ENCODE measurements at places on chromosomes 12 and 14.
A peak's percentile ranks its signal among the peaks of the same experiment; 100 is the strongest.

GRCh38 chr14:100905166-100905565 is 1.6 kb upstream of the RTL1 start:
- DNase-seq = no peak

DNA sequence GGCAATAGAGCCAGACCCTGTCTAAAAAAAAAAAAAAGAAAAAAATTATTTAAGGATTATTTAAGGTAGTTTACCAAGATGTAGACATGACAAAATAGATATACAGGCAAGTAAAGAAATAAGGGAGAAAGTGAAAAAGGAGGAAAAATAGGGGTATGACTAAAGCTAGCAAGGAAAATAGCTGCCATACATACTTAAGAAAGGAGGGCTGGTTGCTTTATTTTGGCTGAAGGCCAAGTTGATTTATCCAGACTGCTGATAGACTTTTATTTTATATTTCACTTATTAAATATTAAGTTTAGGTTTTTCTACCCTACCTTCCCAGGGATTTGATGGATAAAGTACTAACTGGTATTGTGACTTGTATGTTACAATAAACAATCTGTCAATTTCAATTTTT is 8.3 kb upstream of the AEBP2 start:
- no peak for DNase-seq

DNA sequence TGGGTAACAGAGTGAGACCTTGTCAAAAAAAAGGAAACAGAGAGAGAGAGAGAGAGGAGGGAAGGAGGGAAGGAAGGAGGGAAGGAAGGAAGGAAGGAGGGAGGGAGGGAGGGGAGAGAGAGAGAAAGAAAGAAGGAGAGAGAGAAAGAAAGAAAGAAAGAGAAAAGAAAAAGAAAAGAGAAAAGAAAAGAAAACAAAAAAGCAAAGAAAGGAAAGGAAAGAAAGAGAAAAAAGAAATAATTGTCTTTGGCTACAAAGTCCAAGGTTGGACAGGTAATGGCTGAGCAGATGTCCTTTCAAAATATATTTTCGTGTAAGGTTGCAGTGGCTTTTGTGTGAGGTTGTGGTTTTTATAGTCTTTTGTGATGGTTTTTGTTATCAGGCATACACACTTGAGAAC is 21.6 kb upstream of the CCDC60 start:
- DNase-seq = no peak

GRCh38 chr14:100423317-100424010 is 100.3 kb downstream of the SLC25A47 start:
- no peak for DNase-seq

DNA sequence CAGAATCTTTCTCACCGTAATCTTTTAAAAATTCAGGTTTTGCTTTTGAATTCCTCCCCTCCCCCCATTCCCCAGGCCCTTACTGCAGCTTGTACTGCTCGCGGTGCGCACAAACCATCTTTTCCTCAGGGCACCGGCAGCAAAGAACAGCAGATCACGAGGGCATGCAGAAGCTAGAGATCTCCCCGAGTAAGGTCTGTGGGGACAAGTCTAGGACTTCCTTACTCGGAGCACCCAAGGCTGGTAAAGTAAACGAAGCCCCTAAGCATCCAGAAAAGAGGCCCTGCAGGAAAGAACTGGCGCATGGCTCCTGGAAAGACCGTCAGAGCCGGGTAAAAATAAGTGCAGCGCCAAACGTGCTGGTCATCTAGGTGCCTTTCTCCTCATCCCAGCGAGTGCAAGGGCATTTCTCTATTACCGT is 727 bp downstream of the LDHB start:
- DNase-seq = peak; percentile 5

GRCh38 chr14:49512147-49512551 is 74.0 kb downstream of the RPS29 start:
- DNase-seq = peak; percentile 11

- no peak for DNase-seq
These were observed 31.1 kb downstream of the PLEKHH1 start for GRCh38 chr14:67564236-67564635.

GRCh38 chr14:25067600-25067999 is 17.7 kb upstream of the STXBP6 start:
- DNase-seq = no peak

DNA sequence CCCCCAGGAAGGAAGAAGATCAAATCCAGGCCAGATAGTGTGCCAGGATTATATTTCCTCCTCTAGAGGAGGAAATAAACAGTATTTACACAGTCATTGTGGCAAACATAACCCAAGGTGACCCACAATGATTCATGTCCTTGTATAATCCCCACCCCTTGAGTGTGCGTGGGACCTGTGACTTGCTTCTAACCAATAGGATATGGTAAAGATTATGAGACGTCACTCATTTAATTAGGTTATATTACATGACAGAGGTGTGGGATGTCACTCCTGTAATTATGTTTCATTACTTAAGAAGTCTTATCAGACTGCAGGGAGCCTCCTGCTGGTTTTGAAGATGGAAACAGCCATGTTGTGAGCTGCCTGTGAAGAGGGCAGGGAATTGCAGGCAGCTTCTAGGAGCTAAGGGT is 12.2 kb upstream of the CATSPERB start:
- DNase-seq = no peak

DNA sequence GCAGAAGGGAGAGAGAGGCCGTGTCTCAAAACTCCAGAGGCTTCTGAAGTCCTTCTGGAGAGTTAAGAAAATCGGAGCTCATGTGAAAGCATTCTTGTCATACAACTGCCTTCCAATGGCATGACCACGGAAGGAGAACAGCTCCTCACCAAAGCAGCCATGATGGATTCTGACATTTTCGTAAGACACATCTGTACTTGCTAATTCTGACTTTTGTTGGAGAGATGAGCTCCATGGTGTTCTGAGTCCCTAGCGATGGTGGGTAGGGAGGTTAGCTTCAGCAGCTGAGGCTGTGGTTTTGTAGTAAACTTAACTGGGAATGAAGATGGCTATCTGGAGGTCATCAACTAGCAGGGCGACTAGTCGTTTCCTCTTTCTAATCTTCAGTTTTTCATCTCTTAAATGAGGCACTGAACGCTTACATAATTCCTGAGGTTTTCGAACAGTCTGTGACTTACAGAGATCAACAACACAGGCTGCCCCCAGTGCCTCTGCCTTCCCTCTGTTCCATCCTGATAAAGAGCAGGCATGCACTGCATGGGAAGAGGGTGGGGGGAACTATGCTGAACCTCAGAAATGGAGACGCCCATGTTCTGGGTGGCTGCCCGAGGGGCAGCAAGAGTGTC is 28.6 kb upstream of the DICER1 start:
- DNase-seq = no peak

DNA sequence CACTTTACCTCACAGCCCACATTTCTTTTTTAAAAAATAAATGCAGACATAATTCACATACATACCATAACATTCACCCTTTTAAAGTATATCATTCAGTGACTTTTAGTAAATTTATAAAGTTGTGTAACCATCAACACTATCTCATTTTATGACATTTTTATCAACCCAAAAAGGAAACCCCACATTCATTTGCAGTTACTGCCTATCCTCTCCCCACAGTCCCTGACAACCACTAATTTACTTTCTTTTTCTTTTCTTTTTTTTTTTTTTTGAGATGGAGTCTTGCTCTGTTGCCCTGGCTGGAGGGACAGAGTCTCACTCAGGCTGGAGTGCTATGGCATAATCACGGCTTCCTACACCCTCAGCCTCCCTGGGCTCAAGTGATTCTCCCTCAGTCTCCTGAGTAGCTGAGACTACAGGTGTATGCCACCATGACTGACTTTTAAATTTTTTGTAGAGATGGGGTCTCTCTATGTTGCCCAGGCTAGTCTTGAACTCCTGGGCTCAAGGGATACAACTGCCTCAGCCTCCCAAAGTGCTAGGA is 1.5 kb upstream of the EP400 start:
- DNase-seq = no peak

GRCh38 chr12:72570601-72571000 is 298.4 kb downstream of the TRHDE start:
- DNase-seq = no peak

- no peak for DNase-seq
These were observed 362.3 kb upstream of the NOVA1 start for GRCh38 chr14:26959972-26960660.

DNA sequence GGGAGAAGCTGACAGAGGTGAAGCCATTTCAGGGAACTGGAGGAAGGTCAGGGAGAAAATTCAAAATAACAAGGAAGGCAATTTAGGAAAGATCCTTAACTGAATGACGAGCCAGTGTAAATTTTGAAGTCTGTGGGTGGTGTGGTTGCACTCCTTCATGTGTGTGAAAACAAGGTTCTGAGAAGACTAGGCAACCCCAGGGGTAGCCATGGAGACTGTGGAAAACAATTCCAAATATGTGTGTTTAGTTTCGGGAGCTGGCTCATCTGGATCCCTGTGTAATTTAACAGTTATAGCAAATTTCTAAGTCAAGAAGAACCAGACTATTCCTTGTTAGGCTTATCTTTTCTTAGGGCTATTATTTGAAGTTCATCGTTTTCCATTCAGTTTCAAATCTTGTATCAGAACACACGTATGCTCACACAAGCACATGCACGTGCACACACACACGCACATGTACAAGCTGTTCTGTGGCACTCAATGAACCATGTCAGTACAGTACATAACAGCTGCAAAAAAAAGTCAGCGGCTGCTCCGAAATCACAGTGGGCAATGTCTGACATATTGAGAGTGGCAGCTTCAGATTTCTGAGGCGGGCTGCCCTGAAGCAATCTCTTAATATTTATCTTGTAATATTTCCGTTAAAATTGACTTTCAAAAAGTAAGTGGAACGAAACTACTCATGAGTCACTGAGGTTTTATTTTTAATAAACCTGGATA is 411.2 kb downstream of the AEBP2 start:
- DNase-seq = no peak

- no peak for DNase-seq
These were observed 72.3 kb upstream of the RFLNA start for GRCh38 chr12:124222368-124223245.

DNA sequence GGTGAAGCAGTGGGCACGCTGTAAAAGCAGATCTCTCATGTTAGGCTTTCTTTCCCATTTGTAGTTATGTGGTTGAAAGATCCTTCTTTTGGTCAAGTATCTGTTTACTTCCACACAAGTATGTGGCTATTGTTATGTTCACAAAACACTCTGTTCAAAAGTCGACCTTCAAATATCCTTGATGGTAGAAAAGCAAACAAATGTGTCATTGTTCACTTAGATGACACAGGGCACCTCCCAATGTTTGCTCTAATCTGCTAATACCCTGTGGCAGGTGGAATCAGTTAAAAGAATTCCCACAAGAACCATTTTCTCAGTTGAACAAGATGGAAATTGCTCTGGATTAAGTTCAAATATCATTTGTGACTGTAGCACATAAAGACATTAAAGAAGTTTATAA is 43.6 kb upstream of the NAA30 start:
- DNase-seq = no peak

GRCh38 chr14:75723716-75724115 is 62.7 kb downstream of the TTLL5 start:
- no peak for DNase-seq

- peak; percentile 83 for DNase-seq
These were observed 9.8 kb downstream of the APPL2 start for GRCh38 chr12:105226219-105226618.

- DNase-seq = no peak
These were observed 30.9 kb downstream of the ZFYVE26 start for GRCh38 chr14:67785270-67786109.

DNA sequence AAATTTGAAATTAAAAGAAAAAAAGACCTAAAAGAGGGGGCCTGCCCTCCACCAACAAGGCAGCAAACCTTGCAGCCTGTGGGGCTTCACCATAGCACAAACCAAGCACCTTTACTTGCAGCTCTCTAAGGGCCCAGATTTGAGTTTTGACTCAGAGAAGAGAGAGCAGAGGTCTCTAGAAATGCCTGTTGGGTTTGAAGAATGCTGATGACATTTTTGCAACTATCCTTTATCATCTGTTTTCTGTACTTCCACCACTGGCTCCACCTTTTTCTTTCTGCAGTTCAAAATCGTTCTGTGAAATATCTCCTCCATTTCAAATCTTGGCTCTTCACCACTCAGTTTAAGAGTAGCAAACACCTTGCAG is 83.8 kb upstream of the HMGA2 start:
- DNase-seq = no peak

DNA sequence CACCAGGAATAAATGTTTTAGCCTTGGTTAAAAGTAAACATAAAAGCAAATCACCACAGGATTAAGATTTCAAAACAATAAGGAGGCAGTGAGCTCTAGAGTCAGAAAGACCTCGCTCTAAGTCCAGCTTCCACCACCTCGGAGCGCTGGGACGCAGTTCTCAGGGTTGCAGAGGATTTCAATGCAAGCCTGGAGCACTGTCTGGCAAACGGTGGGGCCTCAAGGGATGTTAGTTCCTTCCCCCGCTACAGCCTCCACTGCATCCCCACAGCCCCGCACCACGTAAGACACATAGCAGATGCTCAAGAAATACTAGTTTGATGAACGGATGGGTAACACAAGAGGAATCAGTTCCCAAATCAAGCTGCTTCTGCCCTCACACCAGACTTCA is 39.3 kb upstream of the TMCC3 start:
- no peak for DNase-seq

DNA sequence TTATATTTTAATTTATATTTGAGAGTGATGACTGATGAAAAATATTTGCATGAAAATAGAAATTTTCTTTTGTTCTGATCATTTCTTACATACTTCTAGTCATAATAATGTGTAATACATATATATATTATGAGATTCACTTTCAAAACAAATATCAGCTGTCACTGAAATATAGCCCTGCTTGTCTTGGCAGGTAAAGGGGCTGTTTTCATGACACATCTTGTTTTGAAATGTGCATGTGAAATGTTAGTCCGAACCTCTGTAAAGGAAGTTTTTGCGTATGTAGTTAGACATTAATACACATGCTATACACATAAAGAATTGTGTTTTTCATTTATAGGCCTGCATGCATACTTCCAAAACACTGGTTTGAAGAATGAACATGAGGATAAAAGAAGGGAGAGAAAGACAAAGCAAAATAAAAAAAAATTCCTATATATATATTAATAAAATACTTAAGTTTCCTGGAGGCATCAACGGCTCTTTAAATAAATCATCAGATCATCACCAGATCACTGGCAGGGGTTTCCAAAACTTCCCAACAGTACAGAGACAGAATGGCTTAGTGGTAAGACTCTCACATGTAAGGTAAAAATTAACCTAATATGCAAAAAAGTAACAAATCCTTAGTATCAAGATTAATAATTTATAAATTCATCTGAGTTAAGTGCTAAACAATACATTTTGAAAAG is 60.1 kb downstream of the SEL1L start:
- DNase-seq = no peak

GRCh38 chr12:113899561-113900471 is 66.3 kb downstream of the RBM19 start:
- DNase-seq = no peak

- DNase-seq = no peak
These were observed 496 bp downstream of the PPP2R5C start for GRCh38 chr14:101761881-101762529.

DNA sequence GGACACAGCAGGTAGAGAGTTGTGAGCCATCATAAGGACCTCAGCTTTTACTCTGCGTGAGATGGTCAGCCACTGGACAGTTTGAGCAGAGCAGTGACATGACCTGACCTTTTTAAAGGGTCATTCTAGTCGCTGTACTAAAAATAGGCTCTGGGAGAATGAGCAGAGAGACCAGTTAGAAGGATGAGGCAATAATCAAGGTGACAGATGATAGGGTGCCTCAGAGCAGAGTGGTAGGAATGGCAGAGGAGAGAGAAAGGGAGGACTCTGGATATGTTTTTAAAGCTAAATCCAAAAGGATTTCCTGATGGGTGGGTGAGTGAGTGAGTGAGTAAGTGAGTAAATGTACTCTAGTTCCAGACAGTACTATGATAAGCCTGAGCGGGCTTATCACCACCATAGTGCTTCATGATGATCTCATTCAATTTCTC is 83.6 kb upstream of the ARHGAP5 start:
- no peak for DNase-seq

Data from HFF-Myc (cell line).